Activated T-helper 1 cell treated with anti-CD3 and anti-CD28 coated beads, Interleukin-2, amount 50 U/mL, for 16 hours (primary cell): ENCODE measurements at places on chromosomes 11 and 22.

- DNase-seq = no peak
These were observed 494.5 kb upstream of the LARGE1 start for GRCh38 chr22:34414467-34415440.

DNA sequence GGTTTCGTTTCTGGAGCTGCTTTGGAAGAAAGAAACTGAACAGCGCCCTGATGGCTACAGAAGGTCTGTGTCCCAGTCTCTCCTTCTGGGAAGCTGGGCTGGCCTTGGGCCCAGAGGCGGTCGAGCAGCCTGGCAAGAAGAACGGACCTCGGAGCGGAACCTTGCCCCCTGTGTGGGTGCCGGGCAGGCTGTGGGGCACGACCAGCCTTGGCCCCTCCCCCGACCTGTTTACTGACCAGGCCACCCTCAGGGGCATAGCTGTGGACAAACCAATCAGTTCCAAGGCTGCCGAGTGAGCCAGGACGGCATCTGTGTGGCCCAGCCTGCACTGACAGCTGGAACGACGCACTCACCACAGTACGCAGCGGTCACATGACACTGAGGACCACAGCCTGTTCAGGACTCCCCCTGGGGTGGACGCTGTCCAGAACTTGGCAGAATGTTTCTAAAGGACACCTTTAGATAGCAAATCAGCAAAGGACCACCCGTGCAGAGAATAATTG is 7.2 kb downstream of the PIM3 start:
- DNase-seq = no peak

DNA sequence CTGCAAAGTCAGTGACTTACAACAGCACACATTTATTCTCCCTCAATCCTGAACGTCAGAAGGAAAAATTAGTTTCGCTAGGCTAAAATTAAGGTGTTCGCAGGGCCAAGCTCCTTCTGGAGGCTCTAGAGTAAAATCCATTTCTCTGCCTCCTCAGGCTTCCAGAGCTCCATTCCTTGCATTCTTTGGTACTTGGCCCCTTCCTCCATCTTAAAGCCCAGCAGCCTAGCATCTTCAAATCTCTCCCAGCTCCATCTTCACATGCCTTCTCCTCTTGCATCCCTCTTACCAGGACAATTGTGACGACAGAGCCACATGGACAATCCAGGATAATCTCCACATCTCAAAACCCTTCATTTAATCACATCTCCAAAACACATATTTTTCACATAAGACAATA is 165.0 kb downstream of the GRIA4 start:
- DNase-seq = no peak

DNA sequence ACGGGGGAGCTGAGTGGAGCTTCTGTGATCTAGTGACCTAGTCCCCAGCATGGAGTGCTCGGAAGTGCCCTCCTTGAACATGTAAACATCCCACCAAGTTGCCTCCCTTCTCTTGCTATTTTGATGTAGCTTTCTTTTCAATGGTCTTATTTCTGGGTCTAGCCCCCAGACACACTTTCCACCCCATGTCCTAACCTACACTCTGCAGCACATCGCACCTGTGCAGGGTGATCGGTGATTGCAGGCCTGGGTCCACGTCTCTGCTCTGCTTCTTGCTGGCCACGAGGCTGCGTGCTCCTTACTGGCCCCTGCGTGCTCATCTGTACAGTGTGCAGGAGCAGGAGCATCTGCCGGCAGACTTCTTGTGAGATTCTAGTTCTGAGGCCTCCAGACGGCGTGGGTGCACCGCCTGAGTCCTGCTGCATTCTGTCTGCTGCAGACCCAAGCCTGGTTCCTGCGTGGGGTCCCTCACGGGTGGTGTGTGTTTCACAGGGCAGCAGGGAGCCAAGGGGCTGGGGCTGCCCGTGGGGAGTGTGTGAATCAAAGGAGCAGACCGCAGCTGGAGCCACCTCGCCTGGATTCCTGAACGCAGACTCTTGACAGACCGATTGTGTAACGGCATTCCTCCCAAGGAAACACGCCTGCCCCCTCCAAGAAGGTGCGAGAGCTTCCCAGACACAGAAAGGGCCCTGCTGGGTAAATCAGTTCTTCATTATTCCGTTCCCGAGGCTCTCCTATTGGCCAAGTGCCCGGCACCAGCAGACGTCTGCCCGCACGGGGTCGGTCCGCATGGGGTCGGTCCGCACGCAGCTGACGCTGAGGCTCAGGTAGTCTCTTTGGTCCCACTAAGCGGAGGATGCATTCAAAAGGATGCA is 44.4 kb upstream of the MYEOV start:
- DNase-seq = no peak

DNA sequence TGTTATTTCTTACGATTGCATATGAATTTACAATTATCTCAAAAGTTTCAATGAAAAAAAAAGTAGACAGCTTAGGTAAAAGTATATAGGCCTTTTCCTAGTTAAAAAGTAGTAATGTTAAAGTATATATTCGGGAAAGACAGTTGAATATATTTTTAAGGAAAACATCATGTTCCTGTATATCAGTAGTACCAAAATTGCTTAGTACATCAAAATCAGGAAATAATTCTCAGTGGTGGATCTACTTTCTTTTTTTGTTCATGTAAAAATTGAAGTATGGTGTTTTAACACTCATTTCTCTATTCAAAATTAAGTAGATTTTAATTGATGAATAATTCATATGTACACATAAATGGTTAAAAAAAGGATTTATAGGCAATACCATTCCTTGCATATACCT is 73.9 kb downstream of the USP47 start:
- no peak for DNase-seq

DNA sequence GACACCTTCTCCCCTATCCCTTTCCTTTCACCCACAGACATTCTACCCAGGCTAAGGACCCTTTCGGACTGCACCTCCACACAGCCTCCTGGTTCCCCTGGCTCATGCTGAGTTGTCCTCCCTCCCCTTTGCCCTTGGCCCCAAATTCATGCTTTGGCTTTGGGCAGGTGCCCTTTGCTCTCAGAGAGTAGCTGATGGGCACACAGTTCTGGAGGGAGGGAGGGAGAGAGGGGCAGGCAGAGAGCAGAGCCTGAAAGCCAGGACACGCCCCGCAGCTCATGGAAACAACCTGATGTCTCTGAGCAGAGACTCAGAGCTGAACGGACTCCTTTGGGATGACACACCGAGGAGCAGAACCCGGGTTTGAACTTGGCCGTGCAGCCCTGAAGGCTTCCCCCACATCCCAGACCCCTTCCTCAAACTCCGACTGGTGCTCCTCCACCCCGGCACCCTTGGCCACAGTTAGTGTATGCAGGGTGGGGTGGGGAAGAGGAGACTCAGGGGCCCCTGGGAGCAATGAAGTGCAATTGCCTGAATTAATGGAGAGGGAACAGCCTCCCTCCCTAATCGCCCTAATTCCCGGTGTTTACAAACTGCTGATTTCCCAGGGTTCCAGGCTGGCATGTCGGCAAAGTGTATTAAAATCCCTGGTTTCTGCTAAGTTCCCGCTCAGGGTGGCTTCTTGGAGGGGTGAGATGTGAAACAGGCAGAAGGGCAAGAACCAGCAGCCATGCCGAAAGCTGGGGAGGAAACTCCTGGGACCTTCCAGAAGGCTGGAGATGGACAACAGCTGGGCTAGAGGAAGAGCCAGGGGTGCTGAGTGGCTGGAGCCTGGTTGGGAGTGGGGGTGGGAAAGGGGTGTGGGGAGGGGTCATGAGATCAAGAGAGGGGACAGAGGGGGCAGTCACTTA is 71.2 kb upstream of the SHISAL1 start:
- DNase-seq = no peak

DNA sequence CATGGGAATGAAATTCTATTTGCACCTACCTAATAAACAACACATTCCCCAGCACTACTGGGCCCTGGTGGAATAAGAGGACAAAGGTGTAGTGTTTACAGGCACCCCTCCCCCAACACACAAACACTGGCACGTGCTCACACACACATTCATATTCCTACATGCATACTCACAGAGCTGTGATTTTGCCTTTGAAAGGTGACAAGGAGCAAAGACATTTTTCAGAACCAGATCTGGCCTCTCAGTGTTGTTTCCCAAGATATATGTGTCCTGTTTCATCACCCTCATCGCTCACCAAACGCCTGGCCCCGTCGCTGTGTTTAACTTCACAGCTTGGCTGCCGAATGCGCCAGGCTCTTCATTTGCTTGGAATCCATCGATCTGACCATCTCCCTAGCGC is 292.6 kb downstream of the NTM start:
- DNase-seq = no peak

DNA sequence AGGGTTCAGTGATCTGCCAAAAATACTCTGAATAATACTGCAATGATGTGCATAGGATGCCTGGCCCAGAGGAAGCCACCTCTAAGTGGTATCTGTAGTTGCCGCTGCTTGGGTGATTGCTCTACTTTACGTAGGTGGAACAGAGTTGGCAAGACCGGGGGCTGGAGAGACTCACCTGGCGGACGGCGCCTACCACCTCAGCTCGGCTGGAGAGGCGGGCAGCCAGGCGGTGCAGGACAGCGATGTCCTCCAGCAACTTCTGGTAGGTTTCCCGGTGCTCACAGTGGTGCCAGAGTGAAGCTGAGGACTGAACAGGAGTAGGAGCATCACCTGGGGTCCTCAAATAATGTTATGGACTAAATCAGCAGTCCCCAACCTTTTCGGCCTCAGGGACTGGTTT is 34.5 kb upstream of the LYVE1 start:
- DNase-seq = no peak

DNA sequence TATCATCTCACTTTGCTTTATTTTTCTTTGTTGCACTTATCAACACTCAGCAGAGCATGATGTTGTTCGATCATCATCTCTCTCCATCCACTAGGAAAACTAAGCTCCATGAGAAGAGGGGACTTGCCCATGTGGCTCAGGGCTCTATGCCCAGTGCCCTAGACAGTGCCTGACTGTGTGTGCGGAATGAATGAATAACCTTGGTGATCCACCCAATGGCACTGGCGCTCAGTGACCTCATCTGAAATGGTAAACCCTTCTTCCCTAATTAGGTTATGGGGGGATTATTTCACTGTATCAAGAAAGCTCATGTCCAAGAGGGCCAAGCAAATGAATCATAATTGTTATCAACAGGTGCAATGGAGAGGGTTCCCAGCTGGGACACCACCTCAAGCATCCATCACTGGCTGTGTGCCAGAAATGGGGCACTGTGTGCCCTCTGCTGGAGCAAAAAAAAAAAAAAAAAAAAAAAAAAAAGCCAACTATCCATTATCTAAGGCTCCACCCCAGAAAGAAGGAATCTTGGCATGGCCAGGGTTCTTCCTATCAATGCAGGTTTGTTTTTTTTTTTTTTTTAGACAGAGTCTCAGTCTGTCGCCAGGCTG is 172.6 kb downstream of the LARGE1 start:
- DNase-seq = no peak

DNA sequence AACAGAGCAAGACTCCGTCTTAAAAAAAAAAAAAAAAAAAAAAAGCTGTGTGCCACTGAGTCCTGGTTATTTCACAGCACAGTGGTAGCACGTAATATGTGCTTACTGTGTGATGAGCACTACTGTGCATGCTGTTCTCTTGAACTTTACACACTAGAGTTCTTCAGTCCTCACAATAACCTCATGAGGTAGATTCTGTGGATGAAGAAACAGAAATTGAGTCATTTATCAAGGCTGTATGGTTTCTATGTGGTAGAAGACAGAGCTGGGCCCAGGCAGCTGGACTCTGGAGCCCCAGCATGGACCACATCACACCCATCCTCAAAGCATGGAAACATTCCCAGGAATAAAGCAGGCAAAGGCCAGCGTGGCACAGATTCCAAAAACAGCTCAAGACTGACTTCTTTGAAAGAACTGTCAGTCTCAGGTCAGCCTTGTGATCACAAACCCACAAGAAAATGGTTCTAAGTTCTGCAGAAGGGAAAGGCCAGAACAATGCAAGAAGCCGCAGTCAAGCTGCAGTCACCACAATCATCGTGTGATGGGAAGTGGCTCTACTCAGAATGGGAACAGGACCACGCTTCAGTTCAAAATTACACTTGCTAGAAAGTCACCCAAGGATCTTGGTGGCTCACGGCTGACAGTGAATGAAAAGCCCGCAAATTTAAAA is 49.5 kb downstream of the MICAL3 start:
- DNase-seq = no peak

DNA sequence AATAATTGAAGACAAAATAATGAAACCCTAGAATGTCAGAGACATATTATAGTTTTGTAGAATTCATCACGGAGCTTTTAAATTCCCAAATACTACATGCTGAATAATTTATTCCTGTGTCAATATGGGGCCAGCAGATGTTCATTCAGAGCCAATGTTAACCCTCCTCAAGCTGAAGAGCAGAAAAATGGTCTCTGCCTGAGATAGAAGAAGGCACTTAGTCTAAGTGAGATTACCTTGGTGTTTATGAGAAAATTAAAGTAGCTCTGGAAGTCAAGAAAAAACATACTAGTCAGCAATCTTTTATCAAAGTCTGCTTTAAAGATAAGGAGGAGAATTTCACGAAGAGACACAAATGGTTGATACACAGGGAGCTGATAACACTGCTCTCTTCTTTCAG is 328.2 kb downstream of the TTC28 start:
- DNase-seq = no peak

DNA sequence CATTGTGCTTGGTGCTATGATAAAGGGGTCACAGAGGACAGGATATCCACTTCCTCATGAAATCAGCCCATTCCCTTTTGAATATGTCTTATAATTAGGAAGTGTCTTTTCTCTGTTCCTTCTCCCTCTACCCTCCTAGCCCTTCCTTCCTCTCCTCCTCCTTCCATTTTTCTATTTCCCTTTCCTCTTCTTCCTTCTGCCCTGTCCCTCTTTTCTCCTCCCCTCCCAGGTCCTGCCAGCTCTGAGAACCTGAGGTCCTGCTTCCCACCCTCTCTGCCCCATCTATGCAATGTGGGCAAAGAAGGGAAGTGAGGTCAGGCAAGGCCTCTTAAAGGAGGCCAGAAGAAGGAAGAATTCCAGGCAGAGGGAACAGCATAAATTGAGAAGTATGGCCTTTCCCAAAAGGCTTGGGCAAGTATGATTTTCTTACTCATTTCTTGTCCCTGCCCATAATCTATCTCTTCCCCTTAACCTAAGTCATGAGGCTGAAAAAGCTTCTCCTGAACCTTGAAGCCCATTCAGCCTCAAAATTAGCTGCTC is 7.7 kb upstream of the UBASH3B start:
- no peak for DNase-seq

GRCh38 chr11:2451916-2452315 is 7.1 kb downstream of the KCNQ1 start:
- DNase-seq = no peak

DNA sequence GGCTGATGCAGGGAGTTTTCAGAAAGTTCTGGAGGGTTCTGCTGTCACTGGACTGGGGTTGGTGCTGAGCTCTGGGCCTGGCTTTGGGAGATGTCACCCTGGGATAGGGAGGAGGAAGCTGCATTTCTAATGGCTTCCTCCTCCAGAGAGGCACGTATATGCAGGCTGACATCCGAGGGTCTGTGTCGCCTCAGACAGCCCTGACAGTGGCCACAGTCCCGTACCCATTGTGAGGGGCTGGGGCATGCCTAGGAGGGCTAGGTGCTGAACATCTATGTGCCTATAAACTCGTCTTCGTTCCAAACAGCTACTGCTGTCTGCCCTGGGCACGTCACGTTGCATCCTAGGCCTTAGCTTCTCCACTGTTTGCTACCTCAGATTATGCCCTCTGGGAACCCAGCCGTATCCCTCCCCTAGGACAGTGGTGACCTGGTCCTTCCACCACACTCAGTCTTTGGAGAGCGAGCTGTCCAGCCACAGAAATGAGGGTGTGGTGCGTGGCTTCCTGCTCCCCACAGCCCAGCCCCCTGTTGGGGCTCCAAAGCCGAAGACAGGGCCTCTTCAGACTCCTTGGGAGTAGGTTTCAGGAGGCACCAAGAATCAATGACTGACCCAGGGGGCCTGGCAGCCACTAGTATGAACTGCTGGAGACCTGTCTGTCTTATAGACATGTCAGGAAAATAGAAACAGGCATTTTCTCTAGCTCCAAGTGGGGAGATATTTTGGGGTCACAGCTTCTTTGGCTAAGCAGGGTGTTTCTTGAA is 26.4 kb downstream of the ADAMTS15 start:
- no peak for DNase-seq
